ENCODE measurements at places on chromosomes 13 and 19. TPM values are rescaled to one million over a fixed set of nuclear protein-coding genes. Genes with fewer than 3 reads are reported as not detected.
A peak's percentile ranks its signal among the peaks of the same experiment; 100 is the strongest.

ALKBH6 gene
- 27.3 TPM for total RNA-seq

PEAK3 gene
- 0.97 TPM for total RNA-seq

CATSPERD gene
- not detected for total RNA-seq

LRRC8E gene
- total RNA-seq, result 0.08 TPM

C3 gene
- total RNA-seq, result not detected

ZSCAN18 gene
- 47.7 TPM for total RNA-seq

TMEM221 gene
- total RNA-seq, result 1.4 TPM

ZNF497 gene
- 3.6 TPM for total RNA-seq

MYCBP2 gene
- total RNA-seq, result 94.7 TPM

KLHL1 gene
- not detected for total RNA-seq

SRRM5 gene
- total RNA-seq, result 0.26 TPM

PLK5 gene
- 1.1 TPM for total RNA-seq

GRCh38 chr13:31946091-31946770 is 85.3 kb upstream of the FRY start:
- DNase-seq, result no peak
- H3K27me3 ChIP-seq, result peaks cover 2% of the 10 kb centered on the region
- no peak overlapping the region for H3K4me3 ChIP-seq

DNA sequence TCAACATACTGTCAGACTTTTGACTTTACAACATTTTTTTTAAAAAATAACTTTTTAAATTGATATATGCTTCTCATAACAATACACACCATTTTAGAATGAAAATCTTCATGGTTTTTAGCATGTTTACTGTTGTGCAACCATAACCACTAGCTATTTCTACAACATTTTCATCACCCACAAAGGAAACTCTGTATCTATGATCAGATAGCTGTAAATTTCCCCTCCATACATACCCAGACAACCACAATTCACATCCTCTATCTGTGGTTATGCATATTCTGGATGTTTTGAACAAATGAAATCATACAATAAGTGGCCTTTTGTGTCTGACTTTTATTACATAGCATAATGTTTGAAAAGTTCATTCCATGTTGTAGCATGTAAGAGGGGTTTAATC is 1666.0 kb downstream of the EFNB2 start:
- no peaks in the 10 kb centered on the region for H3K36me3 ChIP-seq
- H3K27me3 ChIP-seq, result no peaks in the 10 kb centered on the region
- H3K4me3 ChIP-seq, result no peak overlapping the region
- peaks cover 2% of the 10 kb centered on the region for H3K4me1 ChIP-seq
- no peak for DNase-seq

- no peak within 1 kb of the TSS for H3K27ac ChIP-seq
- peaks cover 37% of the 10 kb centered on the region for H3K4me1 ChIP-seq
- no peak within 1 kb of the TSS for H3K4me3 ChIP-seq
- H3K36me3 ChIP-seq, result no peaks in the 10 kb centered on the region
- peak; percentile 47 for DNase-seq
Observed at GRCh38 chr13:24680258-24680920, at the start of gene ATP12A. ATP12A (plus strand) TSS chr13:24680408; CDS start chr13:24680744, 336 bp downstream.

DNA sequence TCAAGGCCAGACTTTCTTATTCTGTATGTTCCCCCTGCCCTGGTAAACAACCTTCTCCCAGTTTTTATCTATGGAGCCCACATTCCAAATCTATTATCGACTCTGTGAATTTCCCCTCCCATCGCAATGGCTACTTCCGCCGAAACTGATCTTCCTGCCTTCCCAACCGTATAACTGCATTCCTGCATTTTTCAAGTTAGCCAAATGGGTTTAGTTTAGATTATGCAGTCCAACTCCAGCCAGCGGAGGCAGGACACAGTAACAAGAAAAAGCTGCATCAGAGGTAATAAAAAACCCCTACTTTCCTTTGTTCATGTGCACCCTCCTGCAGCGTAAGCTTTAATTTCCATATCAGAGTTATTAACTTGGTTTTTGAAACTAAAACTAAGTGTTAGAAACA is 112.2 kb upstream of the ZNF91 start:
- no peak for DNase-seq
- no peak overlapping the region for H3K4me3 ChIP-seq
- H3K27me3 ChIP-seq, result no peaks in the 10 kb centered on the region
- no peak overlapping the region for H3K27ac ChIP-seq

DNA sequence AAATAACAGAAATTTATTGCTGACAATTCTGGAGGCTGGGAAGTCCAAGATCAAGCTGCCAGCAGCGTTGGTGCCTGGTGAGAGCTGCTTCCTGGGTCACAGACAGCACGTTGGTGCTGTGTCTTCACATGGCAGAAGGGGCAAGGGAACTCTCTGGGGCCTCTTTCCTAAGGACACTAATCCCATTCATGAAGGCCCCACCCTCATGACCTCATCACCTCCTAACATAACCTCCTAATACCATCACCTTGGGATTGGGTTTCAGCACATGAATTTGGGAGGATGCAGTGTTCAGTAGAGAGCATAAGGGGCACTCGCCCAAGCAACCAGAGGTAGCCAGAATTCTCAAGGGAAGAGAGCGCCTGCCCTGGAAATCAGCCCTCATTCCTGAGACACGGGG is 15.7 kb downstream of the TMEM150B start:
- peaks cover 20% of the 10 kb centered on the region for H3K27me3 ChIP-seq
- DNase-seq, result no peak
- H3K36me3 ChIP-seq, result peaks cover 19% of the 10 kb centered on the region
- H3K4me1 ChIP-seq, result peaks cover 9% of the 10 kb centered on the region

DNA sequence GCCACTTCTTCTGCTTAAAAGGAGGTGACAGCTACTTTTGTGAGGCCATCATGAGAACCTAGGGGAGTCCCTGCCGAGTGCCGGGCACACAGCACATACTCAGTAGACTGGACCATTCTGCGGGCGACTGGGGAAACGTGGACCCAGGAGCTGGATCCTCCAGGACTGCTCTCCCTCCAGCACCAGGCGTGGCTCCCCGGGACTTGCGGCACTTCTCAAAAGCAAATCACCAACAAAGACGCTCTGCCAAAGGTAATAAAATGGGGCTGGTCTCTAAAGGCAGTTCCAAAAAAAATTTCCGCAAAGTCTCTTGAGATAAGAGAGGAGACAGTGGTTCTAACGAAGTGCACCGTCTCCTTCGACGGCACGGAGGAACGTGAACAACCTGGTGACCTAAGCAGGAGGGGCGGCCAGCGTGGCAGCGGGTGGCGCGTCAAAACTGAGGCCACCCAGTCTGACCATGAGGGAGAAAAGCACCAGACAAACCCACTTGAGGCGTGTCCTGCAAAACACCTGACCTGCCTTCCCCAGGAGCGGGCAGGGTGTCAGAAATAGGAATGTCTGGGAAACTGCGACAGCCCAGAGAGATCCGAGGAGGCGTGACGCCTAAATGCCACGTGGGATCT is 1.4 kb upstream of the TMPRSS9 start:
- peaks cover 4% of the 10 kb centered on the region for H3K36me3 ChIP-seq
- no peak for DNase-seq
- peaks cover 13% of the 10 kb centered on the region for H3K27me3 ChIP-seq
- H3K4me1 ChIP-seq, result no peaks in the 10 kb centered on the region

DNA sequence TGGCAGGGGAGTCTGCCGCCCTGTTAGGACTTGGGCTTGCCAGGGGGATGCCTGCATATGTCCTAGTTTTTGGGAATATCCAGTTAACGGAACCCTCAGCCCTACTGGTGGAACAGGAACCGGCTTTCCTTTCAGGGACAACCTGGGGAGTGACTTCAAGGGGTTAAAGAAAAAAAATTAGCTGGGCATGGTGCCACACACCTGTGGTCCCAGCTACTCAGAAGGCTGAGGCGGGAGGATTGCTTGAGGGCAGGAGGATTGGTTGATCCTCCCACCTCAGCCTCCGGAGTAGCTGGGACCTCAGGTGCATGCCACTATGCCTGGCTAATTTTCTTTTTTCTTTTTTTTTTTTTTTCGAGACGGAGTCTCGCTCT is 22.5 kb downstream of the LDLR start:
- H3K36me3 ChIP-seq, result peaks cover 55% of the 10 kb centered on the region
- H3K27ac ChIP-seq, result no peak overlapping the region
- H3K4me3 ChIP-seq, result no peak overlapping the region
- H3K27me3 ChIP-seq, result peaks cover 14% of the 10 kb centered on the region
- no peak for DNase-seq
- no peaks in the 10 kb centered on the region for H3K4me1 ChIP-seq

DNA sequence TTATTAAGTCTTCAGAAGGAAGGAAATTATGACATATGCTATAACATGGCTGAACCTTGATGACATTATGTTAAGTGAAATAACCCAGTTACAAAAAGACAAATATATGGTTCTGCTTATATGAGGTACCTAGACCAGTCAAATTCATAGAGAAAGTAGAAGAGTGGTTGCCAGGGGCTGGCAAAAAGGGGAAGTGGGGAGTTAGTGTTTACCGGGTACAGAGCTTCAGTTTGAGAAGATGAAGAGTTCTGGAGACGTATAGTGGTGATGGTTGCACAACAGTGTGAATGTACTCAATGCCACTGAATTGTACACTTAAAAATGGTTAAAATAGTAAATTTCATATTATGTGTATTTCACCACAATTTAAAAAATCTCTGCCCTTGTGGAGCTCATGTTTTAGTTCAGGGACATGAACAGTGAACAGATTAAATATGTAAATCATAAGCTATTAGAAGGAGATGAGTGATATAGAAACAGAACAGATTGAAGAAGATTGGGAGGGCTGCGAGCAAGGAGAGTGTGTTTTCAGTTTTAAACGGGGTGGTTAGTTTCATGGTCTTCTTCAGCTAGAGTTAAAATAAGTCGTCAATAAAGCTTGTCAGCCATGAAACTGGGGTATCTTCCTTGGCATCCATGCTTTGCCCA is 355.2 kb downstream of the KCNRG start:
- H3K4me3 ChIP-seq, result no peak overlapping the region
- no peak for DNase-seq
- H3K27me3 ChIP-seq, result no peaks in the 10 kb centered on the region
- H3K36me3 ChIP-seq, result no peaks in the 10 kb centered on the region
- peaks cover 3% of the 10 kb centered on the region for H3K4me1 ChIP-seq
- no peak overlapping the region for H3K27ac ChIP-seq

DNA sequence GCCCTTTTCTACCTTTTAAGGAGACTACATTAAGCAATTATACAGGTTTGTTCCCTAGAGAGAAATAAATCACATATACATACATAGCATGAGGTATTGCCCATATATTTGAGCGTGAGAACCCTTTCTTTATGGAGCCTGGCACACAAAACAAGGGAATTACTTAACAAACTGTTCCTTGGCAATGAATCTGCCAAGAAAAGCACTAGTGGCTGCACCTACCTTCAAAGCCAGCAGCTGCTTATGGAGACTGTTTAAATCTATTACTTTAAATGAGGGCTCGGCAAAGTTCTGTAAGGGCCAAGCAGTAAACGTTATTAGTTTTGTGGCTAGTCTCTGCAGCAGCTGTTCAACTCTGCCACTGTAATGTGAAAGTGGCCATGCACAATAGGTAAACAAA is 7.0 kb downstream of the RFX1 start:
- peaks cover 8% of the 10 kb centered on the region for H3K36me3 ChIP-seq
- H3K4me1 ChIP-seq, result no peaks in the 10 kb centered on the region
- no peak overlapping the region for H3K27ac ChIP-seq
- no peak overlapping the region for H3K4me3 ChIP-seq
- DNase-seq, result no peak
- H3K27me3 ChIP-seq, result peaks cover 9% of the 10 kb centered on the region

DNA sequence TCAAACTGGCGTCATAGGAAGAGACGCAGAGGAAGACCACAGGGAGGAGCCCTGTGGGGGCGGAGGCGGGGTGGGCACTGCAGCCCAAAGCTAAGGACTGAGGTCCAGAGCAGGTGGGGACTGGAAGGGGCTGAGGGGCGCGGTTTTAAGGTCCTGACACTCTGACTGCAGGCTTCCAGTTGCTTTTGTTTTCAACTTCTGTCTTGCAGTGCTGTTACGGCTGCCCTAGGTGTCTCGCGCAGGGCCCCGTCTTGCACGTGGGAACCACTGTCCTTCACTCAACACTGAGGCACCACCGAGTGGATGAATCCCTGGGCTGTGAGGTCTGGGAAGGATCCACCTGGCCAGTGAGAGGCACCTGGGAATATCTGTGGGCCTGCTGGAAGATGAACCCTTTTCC is 76.0 kb downstream of the TEX29 start:
- no peak overlapping the region for H3K4me3 ChIP-seq
- peaks cover 4% of the 10 kb centered on the region for H3K27me3 ChIP-seq
- H3K36me3 ChIP-seq, result peaks cover 12% of the 10 kb centered on the region

- no peak for DNase-seq
- peaks cover 6% of the 10 kb centered on the region for H3K4me1 ChIP-seq
- H3K4me3 ChIP-seq, result no peak overlapping the region
- no peak overlapping the region for H3K27ac ChIP-seq
- H3K36me3 ChIP-seq, result no peaks in the 10 kb centered on the region
Observed at GRCh38 chr13:22162889-22163288, 492.0 kb downstream of the FGF9 start.

DNA sequence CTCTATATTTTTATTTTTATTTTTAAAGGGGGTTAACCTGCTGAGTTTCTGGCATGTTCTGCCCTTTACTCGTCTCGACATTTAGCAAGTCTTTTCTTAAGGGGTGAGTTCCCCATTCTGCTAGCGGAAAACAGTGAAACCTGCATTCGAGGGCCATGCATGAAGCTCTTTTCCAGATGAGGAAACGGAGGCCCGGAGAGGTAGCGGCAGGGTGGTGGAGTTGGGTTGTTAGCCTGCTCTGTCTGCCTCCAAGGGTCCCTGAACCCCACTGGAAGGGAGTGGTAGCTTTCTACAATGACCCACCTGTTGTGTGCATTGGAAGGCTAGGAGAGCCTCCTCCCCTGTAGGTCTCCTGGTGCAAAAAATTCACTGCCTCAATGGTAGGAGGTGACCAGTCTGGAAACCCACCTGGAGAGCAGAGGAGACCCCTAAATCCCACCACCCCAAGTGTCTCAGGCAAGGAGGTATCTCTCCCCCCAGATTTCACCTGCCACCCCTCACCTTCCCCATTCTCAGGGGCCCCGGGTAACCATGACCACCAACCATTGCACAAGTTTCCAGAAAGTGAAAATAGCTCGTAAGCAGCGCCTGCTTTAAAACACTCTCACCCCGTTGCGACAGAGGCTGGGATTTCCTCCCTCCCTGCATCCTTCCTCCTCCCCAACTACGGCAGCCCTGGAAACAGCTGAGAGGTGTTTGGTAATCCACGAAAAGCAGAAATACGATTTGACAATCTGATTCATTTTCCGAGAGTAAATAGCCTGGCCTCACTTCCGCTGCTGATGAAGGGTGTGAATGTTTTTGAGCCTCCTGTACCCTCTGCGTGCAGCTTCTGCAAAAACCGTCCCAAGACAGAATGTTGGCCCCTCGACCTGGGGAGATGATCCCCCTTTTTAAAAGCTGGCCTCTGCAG is 3.5 kb downstream of the KLF2 start:
- peaks cover 51% of the 10 kb centered on the region for H3K27me3 ChIP-seq
- peak overlapping the region; percentile 61 for H3K27ac ChIP-seq
- H3K4me1 ChIP-seq, result peaks cover 21% of the 10 kb centered on the region

GRCh38 chr19:9165261-9165660 is 13.5 kb upstream of the OR7D2 start:
- H3K27ac ChIP-seq, result no peak overlapping the region
- peak overlapping the region; percentile 9 for H3K4me3 ChIP-seq
- peaks cover 64% of the 10 kb centered on the region for H3K36me3 ChIP-seq
- no peak for DNase-seq
